Ammon's horn (tissue), 1 donor: ENCODE measurements at places on chromosomes 3 and 15.
A peak's percentile ranks its signal among the peaks of the same experiment; 100 is the strongest.

DNA sequence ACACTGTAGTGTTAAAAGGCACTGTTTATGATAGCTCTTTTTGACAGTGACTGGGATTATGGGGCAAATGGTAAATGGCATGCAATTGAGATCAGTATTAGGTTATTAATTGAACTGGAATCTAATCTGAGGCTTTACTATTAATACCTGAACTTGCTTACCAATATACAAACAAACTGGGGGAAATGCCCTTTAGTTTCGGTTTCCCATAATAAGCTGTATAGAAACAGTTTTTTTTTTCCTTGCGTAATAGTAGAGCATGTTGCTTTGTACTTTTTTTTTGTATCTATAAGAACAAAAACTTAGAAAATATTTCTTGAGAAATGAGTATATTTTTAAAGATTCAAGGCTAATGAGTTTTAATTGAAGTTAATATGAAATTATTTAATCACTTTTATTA is 95.0 kb downstream of the FNDC3B start:
- no peak for DNase-seq

- no peak for DNase-seq
These were observed 52.4 kb upstream of the CHST2 start for GRCh38 chr3:143067201-143067600.

DNA sequence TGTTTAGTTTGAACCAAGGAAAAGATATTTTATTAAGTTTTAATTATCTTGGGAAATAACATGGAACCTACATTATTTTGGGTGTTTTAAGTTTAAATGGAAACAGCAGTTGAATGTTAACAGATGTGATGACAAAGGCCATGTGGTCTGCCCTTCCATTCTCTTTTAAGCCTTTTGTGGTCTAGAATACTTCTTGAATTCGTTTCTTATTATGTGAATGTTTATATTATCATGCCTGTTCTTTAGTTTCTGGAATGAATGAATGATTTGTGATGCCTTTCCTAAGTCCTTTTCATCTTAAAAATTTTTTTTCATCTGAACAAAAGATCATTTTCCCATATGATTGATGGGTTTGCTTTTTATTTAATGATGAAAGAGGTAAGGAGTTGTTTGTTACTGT is 44.6 kb downstream of the SNRK start:
- no peak for DNase-seq

DNA sequence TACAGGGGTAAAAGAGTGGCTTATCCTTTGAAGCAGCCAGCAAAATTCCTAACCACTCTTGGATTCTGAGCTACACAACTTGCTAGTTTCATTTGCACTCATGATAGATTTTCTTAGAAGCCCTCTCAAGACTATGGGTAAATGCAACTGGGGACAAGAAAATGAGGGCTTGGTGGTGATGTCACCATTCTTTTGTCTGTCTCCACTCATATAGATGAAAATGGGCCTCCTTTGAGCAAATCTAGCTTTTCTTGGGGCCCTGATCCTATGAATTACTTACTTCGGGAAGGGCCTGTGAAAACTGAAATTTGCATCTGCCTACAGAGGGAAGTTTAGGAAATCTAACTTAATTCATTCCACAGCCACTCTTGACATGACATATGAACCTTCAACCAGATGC is 486.3 kb downstream of the MAGI1 start:
- DNase-seq = no peak

GRCh38 chr3:14227856-14228255 is 49.2 kb downstream of the LSM3 start:
- DNase-seq = no peak

GRCh38 chr15:79004336-79004735 is 59.5 kb upstream of the CTSH start:
- DNase-seq = peak; percentile 52

DNA sequence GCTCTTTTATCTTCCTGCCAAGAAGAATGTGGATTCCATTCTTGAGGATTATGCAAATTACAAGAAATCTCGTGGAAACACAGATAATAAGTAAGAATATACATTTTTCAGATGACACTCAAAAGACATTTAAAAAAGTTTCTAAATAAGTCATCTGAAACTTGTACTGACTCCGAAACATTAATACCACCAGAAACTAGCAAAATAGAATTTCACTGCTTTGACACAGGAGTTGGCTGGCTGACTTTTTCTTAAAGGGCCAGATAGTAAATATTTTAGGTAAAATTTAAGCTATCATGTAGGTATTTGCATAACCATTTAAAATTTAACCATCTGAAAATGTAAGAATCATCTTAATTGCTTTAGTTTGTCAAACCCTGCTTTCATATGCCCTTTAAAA is 20.8 kb downstream of the MORF4L1 start:
- DNase-seq = no peak

- no peak for DNase-seq
These were observed 726.6 kb upstream of the NAALADL2 start for GRCh38 chr3:174132421-174133042.

- DNase-seq = peak; percentile 59
These were observed 7.8 kb upstream of the CAMP start for GRCh38 chr3:48215466-48215865.

DNA sequence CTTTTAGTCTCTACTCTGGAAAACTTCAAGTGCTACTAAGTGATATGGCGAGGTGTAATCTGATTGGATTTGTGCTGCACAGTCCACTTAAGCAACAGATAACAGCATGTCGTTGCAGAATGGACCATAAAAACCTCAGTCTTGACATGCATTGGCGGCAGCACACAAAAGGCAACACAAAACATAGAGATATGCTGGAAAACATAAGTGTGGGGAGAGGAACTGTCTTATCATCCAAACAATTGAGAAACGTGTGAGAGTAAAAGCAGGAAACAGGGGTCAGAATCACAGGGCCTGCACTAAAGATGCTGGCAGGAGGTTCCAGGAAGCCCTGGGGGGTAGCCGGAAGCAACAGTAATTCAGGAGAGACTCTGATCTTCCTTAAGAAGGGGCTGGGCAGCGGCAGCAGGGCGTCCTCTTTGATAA is 82.1 kb downstream of the CGNL1 start:
- no peak for DNase-seq

DNA sequence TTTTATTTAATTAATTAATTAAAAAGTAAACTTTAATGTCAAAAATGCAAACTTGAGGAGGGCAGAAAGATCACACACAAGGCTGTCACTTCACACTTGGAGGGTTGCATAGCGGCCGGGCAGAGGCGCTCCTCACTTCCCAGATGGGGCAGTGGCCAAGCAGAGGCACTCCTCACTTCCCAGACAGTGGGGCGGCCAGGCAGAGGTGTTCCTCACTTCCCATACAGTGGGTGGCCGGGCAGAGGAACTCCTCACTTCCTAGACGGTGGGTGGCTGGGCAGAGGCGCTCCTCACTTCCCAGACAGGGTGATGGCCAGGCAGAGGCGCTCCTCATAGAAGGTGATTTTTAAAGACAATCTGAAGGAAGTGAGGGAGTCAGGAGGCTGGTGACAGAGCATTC is 277.5 kb downstream of the PDCD6IP start:
- DNase-seq = no peak

DNA sequence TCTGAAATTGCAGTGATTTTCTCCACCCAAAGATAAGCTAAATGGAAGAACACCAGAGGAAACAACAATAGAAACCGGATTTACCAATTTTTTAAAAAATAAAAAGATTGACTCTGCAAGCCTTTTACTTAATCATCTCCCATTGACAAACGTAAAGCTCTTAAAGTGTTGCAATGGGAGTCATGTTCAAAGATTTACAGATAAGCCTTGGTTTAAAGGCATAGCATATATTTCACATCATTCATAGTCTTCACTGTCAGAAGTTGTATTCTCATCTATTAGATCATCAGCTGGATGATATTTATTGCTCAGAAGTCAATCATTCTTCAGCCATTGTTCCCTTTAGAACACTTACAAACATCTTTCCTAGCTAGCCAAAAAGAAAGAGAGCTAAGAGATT is 397.6 kb downstream of the GBE1 start:
- DNase-seq = no peak

DNA sequence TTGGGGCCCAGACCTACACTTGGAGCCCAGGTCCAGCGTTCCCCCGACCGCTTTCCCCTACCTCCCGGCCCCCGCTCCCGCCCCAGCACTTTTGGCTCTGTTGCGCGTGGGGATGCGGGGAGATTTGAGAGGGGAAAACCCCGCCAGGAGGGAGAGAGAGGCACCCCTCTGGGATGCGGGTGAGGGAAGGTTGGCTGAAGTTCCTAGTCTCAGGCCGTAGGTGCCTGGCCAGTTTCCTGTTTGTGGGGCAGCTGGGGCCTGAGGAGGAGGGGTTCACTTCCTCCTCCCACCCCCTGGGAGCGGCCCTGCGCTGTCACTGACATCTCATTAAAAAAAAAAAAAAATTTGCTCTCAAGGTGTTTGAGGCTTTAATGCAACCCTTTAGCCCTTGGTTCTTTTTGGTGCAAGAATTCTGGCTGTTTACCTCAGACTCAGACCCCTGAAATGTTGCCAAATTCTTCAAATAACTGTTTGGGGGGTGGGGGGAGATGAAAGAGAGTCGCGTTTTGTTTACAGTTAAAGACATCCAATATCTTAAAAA is 2.6 kb downstream of the FAM43A start:
- no peak for DNase-seq

DNA sequence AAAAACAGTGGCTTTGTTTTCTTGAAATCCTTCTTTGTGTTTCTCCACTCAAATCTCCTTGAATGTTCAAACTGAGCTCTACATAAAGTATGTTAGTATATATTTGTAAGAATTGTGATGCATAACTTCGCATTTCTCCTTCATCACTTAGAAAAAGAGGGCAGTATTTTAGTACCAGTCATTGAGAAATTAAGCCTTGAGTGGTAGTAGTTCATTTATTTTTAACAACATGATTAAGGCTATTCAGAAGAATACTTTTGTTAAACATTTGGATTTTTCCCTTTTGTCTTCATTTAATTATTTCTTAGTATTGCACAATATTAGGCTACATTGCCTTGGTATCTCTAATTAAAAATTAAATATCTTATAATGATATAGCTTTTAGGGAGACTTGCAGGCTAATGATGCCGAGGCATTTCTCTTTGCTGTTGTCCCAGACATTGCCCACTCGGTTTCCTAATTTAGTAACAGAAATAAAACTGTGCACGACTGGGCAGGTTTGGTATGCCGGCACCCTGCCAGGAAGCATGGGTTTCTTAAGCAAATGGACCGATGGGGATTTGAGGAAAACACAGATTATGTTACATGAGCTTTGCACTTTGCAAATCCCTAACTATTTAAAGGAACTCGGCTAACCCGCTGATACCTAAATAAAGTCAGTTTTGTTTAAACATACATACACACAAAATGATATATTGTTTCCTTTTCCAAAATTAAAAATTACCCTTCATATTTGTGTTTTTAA is 54.7 kb downstream of the LRRC28 start:
- DNase-seq = no peak

- no peak for DNase-seq
These were observed 1.8 kb upstream of the IQGAP1 start for GRCh38 chr15:90386221-90386620.

- no peak for DNase-seq
These were observed 80.0 kb downstream of the SHOX2 start for GRCh38 chr3:158026236-158026635.

DNA sequence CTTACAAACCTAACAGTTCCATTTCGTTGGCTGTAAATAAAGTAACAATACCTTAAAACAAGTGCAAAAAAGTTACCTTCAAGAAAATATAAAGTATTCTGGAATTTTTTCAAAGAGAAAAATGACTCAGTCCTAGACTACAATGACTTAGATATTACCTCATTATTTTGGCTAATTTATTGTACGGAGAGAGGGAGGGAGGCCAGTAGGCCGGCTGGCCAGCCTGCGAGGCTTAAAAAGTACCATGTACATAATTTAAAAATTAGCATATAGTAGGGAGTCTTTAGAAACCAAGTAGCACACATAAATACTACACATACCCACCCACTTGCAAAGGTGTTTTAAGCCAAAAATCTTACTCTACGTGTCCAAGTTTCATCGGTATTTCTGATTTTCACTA is 41.9 kb upstream of the MAP4 start:
- DNase-seq = no peak

DNA sequence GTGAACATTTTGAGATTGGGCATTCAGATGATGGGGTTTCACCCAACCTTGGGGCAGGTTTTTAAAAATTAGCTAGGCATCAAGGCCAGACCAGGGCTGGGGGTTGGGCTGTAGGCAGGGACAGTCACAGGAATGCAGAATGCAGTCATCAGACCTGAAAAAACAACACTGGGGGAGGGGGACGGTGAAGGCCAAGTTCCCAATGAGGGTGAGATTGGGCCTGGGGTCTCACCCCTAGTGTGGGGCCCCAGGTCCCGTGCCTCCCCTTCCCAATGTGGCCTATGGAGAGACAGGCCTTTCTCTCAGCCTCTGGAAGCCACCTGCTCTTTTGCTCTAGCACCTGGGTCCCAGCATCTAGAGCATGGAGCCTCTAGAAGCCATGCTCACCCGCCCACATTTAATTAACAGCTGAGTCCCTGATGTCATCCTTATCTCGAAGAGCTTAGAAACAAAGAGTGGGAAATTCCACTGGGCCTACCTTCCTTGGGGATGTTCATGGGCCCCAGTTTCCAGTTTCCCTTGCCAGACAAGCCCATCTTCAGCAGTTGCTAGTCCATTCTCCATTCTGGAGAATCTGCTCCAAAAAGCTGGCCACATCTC is 6.1 kb downstream of the RHO start:
- DNase-seq = no peak

- peak; percentile 98 for DNase-seq
These were observed 101.2 kb upstream of the ETV5 start for GRCh38 chr3:186209810-186210752.

GRCh38 chr3:195760345-195761122 is 39.8 kb downstream of the MUC20 start:
- peak; percentile 63 for DNase-seq

DNA sequence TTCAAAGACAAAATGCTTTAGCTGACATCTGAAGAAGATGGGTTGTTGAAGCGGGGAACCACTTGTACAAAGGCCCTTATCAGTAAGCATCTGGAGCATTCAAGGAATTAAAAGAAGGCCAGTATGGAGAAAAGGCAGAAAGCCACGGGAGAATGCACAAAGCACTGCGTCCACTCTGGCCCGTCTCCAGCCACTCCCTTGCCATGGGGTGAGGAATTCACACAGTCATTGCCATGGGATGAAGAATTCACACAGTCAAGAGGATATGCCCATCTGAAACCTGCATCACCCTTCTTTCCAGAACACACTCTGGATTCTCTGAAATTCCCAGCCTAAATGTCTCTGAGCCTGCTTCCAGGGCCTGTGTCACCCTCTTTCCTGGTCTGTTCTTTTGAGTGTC is 26.7 kb upstream of the STAG1 start:
- DNase-seq = no peak
